ENCODE measurements at places on chromosomes 12 and 14.

- DNase-seq = no peak
These were observed 811 bp downstream of the MTERF2 start for GRCh38 chr12:106986135-106986534.

- no peak for DNase-seq
These were observed 22.5 kb downstream of the RHOF start for GRCh38 chr12:121770813-121771625.

- no peak for DNase-seq
These were observed 32.8 kb downstream of the FMNL3 start for GRCh38 chr12:49674318-49674981.

- DNase-seq = no peak
These were observed 13.9 kb downstream of the JDP2 start for GRCh38 chr14:75441728-75442127.

- DNase-seq = no peak
These were observed 30.1 kb upstream of the FRMD6 start for GRCh38 chr14:51621654-51622053.

GRCh38 chr12:110782922-110783321, 40.2 kb upstream of the PPP1CC start:
- no peak for DNase-seq

DNA sequence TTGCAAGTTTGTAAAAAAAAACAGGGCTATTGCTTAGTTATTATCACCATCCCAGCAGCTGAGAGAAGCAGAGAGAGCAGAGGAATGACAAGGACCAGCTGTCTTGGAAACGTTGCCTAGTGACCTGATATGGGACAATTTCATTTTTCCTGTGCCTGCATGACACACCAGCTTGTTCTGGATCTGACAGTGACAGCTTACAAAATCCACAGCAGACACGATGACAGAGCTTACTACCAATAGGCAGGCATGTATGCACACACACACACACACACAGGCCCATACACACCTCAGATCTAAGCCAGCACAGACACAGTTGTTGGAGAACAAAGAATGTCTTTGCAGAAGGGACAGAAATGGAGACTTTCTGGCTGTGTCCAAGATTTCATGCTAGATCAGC, 25.4 kb downstream of the HSPB8 start:
- DNase-seq = no peak

DNA sequence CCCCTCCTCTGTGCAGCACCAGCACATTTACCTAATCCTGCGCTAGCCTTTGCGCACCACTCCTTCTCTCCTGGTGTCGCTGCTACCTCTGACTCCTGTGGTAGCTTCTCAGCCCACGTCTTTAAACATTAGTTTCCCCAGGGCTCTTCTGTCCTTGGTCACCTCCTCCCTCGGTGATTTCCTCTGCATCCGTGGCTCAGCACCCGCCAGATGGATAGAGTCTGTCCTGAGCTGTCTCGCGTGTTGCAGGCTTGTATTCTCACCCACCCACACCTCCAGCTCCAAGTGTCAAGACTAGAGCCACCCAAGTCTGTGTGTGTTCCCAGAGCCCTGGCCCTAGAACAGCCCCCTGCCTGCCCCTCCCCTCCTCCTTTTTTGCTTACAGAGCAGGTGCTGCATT, 83.2 kb downstream of the EML1 start:
- no peak for DNase-seq

GRCh38 chr12:109770104-109770860, 56.7 kb downstream of the FAM222A start:
- no peak for DNase-seq

DNA sequence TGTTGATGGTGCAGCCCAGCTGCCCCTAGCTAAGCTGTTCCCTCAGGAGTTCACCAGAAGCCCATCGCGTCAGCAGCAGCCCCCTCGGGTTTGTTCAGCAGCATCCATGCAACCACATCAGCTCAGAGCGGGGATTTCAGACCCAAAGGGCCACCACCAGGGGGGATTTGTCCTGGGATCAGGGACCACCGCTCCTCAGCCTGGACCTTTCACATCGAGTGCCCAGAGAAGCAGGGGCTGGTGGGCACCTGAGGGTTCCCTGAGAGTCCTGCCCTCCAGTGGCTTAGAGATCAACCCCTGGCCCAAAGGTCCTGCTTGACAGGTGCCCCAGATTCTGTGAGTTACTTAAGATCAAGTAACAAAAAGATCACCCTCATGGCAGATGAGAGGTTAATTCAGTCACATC, 65.9 kb upstream of the C14orf180 start:
- no peak for DNase-seq

DNA sequence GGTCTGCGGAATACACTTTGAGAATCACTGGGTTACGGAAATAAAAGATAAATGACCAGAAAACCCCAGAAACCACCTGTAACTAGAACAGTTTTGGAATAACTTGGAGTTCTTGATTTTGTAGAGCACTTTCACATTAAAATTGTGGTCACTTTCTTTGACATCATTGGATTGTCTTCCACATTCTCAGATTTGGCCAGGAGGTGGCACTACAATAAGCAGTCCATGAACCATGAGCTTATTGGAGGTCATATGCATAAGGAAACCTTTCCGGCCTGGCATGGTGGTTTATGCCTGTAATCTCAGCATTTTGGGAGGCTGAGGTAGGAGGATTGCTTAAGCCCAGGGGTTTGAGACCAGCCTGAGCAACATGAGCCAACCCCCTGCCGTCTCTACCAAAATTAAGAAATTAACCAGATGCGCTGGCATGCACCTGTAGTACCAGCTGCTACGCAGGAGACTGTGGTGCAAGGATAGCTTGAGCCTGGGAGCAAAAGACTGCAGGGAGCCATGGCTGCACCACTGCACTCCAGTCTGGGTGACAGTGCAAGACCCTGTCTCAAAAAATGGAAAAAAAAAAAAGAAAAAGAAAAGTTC, 107.7 kb upstream of the CAND1 start:
- peak; percentile 11 for DNase-seq

Data from HuH-7.5 (cell line).